ENCODE measurements at places on chromosomes 2 and 18.

DNA sequence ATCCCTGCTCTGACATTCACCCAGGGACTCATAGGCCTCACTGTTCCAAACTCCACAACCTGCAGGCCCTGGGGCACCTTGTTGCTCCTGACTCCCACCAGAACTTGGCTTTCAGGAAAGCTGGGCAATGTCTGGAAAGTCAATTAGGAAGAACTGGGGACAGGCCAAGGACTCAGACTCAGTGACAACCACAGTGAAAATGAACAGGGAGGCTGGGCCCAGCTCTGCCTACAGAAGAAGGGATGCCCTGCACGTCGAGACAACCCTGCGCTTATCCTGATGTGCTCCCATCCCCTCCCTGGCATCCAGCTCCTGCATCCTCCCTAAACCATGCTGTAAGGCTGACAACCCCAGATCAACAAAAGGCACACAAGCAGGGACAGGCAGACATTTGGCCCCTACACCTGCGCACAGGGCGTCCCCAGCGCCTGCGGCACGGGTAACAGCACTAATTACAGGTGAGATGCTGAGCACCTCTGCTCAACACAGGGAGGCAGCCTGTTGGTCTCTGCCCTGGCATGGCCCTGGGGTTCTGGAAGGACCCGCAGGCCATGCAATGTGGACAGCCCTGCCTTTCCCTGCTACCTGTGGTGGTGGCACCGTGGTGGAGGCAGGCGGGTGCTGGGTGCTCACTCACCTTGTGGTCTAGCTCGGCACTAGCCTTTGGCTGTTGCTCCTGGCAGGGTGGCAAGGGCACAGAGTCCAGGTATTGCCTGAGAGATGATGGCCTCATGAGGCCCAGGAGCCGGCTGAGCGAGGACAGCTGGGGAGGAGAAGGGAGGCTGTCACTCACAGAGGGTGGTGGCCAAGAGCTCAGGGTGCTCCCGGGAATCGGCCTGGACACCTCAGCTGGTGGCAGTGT, 23.6 kb upstream of the SEMA4C start:
- DNase-seq: no peak

DNA sequence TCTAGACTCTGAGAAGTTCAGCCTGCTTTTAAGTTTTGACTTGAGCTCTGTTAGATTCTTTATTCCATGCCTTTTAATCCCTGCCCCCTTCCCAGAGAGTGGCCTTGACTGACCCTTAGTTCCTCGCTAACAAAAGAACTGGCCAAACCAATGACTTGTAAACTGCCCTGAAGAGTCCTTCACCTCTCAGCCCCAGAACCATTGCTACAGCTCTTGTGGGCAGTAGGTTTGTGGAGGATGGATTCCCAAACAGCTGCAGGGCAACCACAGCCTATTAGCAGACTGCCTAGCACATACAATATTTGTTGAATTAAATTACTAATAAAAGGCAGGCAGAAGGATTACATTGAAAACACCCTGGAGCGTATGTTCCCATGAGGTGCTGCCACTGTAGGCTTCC, 163.9 kb downstream of the MAIP1 start:
- no peak for DNase-seq

- no peak for DNase-seq
These were observed 189.4 kb upstream of the CWC22 start for GRCh38 chr2:180196419-180196977.

DNA sequence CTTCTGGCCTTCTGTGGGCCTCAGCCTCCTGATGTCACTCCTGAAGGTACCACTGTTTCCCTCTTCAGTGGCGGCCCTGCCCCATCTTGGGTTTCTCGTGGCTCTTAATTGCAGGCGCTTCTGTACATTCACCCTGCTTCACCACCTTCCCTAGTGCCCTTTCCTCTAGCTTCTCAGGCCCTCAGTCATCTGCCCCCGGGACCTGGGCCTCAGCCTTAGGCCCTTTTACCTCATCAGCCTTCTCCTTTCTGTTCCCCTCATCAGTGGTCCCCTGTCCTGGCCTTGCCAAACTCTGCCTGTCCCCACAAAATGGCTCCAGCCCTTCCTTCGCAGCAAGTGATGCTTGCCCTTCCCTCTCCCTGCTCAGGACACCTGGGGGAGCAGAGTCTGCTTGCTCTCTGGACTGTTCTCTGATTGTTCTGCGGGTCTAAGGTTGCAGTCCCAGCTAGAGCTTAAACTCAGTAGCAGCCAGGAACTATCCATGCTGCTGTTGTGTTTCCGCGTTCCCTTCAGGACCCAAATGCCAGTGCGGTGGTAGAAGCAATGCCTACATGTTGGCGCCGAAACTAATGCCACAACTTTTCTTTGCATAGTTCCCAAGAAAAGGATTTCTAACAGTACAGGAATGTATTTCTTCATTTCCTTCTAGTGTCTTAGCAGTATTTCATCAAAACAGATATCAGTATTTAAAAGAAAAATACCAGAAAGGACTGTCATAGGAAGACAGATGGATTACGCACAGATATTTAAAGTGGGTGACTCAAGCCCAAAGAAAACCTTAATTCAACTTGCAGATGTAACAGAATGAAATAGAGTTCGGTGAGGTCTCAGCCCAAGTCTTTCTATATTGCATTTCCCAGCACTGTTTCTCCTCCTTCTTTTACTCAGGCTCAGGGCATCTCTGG, 7.5 kb downstream of the ASB1 start:
- peak; percentile 94 for DNase-seq

DNA sequence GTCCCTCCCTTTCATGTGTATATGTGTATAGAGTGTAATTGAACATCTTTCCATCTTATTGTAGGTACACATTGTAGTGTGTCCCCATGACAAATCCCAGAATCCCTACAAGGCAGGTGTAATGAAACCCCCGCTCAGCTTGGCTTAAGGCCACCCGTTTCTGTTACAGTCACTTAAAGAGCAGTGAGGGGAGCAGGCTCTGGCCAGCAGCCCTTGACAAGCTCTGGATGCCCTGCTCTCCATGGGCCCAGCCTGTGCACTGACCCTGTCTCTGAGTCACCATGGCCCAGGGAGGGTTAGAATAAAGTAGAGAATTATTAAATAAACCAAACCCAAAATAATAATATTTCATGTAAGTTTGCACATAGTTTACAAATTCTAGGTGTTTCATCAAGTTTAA, 17.2 kb upstream of the MAL start:
- DNase-seq: no peak

DNA sequence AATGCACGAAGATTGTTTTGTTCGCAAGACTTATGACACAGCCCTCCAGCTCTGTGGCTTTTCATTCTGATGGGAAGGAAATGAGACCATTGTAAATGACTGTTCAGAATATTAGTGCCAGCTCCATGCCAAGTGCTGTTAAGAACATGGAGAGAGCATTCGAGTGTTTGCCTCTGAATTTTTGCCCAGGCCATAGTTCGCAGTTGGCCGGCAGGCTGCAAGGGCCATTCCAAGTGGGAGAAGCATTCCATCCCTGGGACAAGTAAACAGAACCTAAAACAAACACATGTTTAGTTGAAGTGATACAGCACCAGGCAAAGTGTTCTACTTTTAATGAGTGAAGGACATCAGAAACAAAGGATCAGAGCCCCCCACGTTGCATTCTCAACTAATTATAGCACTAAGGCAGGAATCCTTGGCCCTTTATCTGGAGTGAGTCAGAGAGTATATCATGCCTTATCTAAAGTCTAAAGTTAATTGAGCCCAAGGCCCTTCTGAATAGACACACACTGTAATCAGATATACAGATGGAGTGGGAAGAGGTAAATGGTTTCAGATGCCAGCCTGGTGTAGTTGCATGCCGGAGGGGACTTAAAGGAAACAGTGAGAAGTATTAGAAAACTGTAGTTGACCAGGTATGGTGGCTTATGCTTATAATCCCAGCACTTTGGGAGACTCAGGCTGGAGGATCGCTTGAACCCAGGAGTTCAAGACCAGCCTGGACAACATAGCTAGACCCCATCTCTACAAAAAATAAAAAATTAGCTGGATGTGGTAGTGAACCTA, 53.3 kb downstream of the NEDD4L start:
- no peak for DNase-seq

DNA sequence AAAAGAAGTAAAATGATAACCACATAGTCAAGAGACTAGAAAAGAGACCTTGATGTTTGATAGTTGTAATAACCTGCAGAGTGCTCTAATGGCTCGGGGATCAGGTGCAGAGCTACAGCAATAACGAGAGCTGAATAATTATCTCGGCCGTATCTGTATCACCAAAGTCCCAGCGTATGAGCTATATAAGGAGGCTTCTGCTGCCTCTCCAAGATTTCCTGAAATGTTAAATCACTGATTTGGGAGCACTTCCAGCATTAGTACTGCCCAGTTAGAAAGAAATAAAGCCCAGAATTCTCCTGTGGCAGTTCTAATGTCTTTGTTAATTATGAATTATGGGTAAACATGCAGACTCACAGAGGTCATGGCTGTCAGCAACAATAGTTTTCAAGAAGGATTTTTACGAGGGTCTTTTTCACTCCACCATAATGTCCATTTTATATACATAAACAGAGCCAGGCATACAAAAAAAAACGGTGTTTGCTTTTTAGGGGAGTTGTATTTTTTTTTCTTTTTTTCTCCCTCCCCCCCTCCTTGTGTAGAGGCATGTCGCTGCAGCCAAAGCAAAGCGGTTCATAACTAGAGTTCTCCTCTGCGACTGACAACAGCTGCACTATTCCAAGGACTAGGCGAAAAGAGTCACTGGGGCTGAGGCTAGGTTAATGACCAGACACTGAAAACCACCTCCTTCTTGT, 168.3 kb upstream of the VRK2 start:
- no peak for DNase-seq

- no peak for DNase-seq
These were observed 165.2 kb upstream of the EPC2 start for GRCh38 chr2:148479398-148479797.

- DNase-seq: no peak
These were observed 38.2 kb downstream of the LCT start for GRCh38 chr2:135798762-135799161.

GRCh38 chr2:69092857-69093256, 79.9 kb downstream of the ANTXR1 start:
- DNase-seq: no peak

DNA sequence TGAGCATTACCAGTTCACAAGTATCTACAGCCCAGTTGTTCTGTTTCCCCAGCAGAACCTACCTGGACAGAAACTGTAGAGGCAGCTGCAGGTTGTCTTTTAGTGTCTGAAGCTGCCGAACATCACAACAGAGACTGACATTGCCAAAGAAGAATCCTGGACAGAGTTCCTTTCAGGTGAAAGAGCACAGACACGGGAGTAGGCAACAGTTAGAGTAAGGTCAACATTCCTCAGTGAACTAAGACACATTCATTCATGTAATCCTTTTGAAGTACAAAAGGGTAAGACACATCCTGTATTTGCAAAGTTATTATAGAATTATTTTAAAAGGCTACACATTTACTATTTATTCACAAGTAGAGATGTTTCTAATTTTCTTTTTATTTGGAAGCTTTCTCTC, 14.3 kb downstream of the NPC1 start:
- DNase-seq: no peak

GRCh38 chr2:35168351-35168750, 1187.2 kb upstream of the CRIM1 start:
- no peak for DNase-seq

DNA sequence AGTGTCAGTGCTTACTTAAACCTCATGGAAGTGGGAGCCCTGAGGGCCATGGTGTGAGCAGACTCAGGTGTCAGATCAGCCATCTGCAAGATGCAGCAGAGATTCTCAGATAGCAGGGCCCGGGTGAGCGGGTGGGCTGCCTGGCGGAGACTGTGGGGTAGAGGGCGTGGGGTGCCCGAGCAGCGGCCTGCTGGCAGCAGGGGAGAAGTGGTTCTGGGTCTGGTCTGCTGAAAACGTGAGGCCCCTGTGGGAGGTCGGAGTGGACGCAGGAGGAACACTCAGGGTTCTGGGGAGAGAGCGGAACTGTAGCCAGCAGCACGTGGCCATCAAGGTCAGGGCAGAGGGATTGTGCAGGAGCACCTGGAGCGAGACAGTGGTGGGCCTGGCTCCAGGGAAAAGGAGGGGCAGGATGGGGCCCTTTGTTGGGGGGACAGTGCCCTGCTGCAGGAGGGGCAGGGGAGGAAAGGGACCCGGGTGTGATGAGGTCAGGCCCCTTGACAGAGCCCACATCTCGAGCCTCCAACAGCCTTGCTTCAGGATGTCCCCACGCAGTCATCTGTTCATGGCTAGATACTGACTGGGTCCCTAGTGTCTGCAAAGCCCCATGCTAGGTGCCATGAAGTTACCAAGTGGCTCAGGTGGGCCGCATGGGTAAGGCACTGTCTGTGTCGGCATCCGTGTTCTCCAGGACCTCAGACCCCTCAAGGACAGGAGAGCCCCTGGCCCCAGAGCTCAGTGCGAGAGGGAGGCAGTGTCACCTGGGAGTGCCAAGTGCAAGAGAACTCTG, 2.7 kb upstream of the ESPNL start:
- DNase-seq: no peak

- no peak for DNase-seq
These were observed 1.8 kb upstream of the HJURP start for GRCh38 chr2:233856184-233856583.

GRCh38 chr18:11665146-11665545, 23.9 kb upstream of the GNAL start:
- DNase-seq: no peak

DNA sequence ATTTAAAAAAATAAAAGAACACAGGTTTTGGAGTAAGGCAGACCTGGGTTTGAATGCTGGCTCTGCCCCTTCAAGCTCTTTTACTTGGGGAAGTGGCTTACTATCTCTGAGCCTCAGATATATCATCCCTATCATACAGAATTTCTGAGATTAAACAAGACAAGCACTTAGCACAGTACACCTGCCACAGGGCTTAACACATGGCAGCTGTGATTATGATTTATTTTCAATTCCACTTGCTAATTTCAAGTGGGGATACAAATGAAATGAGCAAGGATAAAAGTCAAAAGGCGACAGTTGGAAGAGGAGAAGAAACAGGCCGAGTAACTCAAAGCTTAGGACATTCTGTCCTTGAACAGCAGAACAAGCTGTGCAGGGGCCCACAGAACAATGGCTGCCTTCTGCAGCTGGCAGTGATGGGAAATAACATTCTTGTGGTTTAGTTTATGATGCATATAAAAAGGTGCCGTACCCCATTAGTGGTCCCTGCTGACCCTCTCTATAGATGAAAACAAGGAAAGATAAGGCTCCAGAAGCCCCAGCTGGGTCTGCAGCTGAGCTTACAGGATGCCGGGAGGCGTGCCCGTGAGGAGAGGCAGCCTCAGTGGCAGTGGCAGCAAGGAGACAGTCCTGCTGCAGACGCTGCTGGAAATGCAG, 45.3 kb downstream of the KIF3C start:
- no peak for DNase-seq

DNA sequence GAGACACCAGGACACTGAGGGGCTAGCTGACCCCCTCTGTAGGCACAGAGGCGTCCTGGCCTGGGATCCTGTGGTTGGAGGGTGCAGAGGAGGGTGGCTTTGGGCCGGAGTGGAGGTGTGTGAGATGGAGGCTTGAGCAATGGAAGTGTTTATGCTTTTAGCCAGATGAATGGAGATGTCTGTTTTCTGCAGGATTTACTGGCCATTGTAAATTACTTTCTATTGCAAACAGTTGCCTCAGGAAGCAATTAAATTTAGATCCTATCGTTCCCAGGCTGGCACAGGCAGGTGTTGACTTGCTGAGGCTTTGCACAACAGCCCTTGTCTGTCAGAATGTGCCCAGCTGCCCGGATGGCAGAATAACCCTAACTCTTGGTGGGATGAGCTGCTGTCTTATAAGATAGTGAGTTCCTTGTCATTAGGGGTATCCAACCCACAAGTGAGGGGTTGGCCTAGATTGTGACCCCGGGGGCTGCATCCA, 1.8 kb upstream of the ARID5A start:
- no peak for DNase-seq

- DNase-seq: no peak
These were observed 113.6 kb downstream of the DDX1 start for GRCh38 chr2:15705310-15705709.
